ENCODE measurements at places on chromosomes 7 and 10. TPM values are rescaled to one million over a fixed set of nuclear protein-coding genes. Genes with fewer than 3 reads are reported as not detected.
A peak's percentile ranks its signal among the peaks of the same experiment; 100 is the strongest.

The DPYSL4 gene
- 2.2 TPM for total RNA-seq

The CNTNAP2 gene
- not detected for total RNA-seq

The MYOF gene
- total RNA-seq = 61.8 TPM

The SERPINE1 gene
- 5.7 TPM for total RNA-seq

GRCh38 chr7:106062521-106062931, 49.6 kb downstream of the SYPL1 start:
- no peaks in the 10 kb centered on the region for H3K27me3 ChIP-seq
- H3K4me1 ChIP-seq = peaks cover 65% of the 10 kb centered on the region
- no peak overlapping the region for H3K4me3 ChIP-seq
- DNase-seq = no peak
- no peaks in the 10 kb centered on the region for H3K36me3 ChIP-seq
- H3K27ac ChIP-seq = no peak overlapping the region

GRCh38 chr7:19117091-19117869, at the start of gene TWIST1:
TWIST1 (minus strand) TSS chr7:19117636; CDS start chr7:19117321, 315 bp downstream.
- peak within 1 kb of the TSS; percentile 57 for H3K4me3 ChIP-seq
- no peaks in the 10 kb centered on the region for H3K36me3 ChIP-seq
- peak; percentile 57 for DNase-seq

GRCh38 chr10:52066383-52066782, 247.7 kb upstream of the DKK1 start:
- H3K36me3 ChIP-seq = no peaks in the 10 kb centered on the region
- no peaks in the 10 kb centered on the region for H3K4me1 ChIP-seq
- DNase-seq = no peak
- no peak overlapping the region for H3K27ac ChIP-seq

DNA sequence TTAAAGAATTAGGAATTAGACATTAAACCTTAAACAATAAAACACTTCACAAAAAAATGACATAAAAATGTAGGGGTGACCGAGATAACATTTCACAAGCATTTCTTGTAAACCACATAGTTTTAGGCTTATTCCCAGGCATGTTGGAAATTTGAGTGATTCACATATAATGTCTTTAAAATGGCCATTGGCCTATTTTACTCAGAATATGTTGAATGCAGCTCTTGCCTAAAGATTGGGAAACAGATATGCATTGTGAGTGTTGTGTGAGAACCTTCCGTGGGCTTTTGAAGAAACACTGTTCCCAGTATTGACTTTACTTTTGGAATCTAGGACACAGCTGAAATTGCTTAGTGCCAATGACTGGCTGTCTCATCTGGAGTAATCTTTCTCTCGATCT, 79.6 kb downstream of the ARL5B start:
- H3K36me3 ChIP-seq = no peaks in the 10 kb centered on the region
- no peaks in the 10 kb centered on the region for H3K27me3 ChIP-seq
- H3K4me1 ChIP-seq = no peaks in the 10 kb centered on the region

- no peaks in the 10 kb centered on the region for H3K27me3 ChIP-seq
- DNase-seq = no peak
- H3K27ac ChIP-seq = no peak overlapping the region
- no peaks in the 10 kb centered on the region for H3K36me3 ChIP-seq
- H3K4me3 ChIP-seq = no peak overlapping the region
- no peaks in the 10 kb centered on the region for H3K4me1 ChIP-seq
These were observed 529.8 kb downstream of the GALNT17 start for GRCh38 chr7:71661671-71662224.

- H3K27me3 ChIP-seq = no peaks in the 10 kb centered on the region
- H3K4me3 ChIP-seq = no peak overlapping the region
- no peaks in the 10 kb centered on the region for H3K36me3 ChIP-seq
- no peak for DNase-seq
- no peaks in the 10 kb centered on the region for H3K4me1 ChIP-seq
These were observed 22.4 kb upstream of the GARS1 start for GRCh38 chr7:30572212-30572841.

DNA sequence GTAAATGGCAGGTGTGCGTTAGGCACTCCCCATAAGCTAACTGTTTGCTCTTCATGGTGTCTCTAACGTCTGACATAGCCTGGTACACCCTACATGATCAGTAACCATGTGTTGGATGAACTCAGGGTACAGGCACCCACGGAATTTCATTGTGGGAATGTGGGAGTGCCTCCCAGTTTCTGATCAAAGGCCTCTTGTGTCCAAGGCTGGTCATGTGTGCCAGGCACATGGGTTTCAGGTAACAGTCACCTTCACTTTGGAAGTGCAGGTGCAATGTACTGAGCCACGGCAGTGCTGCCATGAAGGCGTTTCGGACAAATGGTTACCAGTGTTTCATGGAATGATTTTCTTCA, 298.3 kb downstream of the DNAJB6 start:
- DNase-seq = no peak
- no peaks in the 10 kb centered on the region for H3K4me1 ChIP-seq
- no peaks in the 10 kb centered on the region for H3K36me3 ChIP-seq
- H3K27me3 ChIP-seq = no peaks in the 10 kb centered on the region

GRCh38 chr10:82922046-82922445, 1047.1 kb downstream of the NRG3 start:
- no peak for DNase-seq
- H3K4me1 ChIP-seq = no peaks in the 10 kb centered on the region
- H3K27me3 ChIP-seq = no peaks in the 10 kb centered on the region
- H3K27ac ChIP-seq = no peak overlapping the region
- no peaks in the 10 kb centered on the region for H3K36me3 ChIP-seq

- H3K27ac ChIP-seq = no peak overlapping the region
- no peak for DNase-seq
- H3K36me3 ChIP-seq = peaks cover 96% of the 10 kb centered on the region
- H3K4me3 ChIP-seq = no peak overlapping the region
These were observed 20.6 kb downstream of the RRP12 start for GRCh38 chr10:97380516-97380915.

DNA sequence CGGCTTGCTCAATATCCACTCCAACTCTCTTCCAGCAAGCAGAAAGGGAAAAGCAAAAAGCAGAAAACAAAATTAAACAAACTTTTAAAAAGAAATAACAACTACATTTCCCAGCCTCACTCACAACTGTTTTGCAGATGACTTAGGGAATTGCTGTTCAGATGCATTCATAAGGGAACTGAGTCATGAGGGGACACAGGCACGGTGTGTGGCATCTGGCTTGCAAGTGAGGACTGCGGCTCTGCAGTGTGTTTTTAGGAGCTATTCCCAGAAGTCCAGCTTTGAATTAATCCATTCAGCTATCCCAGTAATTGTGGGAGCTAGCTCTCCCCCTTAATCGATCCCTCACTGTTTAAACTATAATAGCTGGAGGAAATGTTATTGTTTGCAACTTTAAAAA, 30.3 kb downstream of the PTN start:
- no peaks in the 10 kb centered on the region for H3K4me1 ChIP-seq
- no peak overlapping the region for H3K27ac ChIP-seq
- no peaks in the 10 kb centered on the region for H3K36me3 ChIP-seq
- no peaks in the 10 kb centered on the region for H3K27me3 ChIP-seq
- no peak for DNase-seq

DNA sequence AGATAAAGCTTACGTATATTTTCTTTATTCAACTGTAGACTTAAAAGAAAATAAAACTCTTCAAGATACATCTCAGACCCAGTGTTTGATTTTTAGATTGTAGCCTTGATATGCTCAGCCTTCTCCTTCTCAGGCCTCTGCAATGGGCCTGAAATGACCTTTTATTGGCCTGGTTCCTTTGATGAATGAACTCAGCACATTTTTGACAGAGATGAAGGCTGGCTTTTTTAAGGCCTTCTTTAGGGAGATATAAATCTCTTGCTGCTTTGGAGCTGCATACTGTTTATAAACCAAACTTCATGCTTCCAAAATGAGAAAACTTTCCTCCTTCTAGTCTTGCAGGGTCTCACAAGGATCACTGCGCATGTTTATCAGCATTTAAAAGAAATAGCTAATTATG, 1049.8 kb downstream of the LRMDA start:
- DNase-seq = no peak
- H3K27me3 ChIP-seq = no peaks in the 10 kb centered on the region
- no peak overlapping the region for H3K4me3 ChIP-seq

DNA sequence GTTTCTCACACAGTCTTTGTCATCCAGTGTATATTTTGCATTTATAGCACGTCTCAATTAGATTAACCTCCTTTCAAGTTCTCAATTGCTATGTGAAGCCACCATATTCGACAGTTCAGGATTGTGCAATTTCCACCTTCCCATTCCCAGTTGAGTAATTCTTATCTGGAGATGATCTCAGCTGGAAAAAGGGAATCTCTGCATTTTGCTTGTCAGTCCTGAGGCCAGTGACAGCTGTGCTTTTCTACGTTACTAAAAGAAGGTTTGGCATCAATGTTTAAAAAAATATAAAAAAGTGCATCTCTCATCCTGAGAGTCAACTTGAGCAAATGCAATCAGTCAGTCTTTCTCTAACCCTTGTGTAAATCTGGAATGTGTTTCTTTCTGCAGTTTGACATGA, 247.7 kb downstream of the PRKG1 start:
- no peak overlapping the region for H3K27ac ChIP-seq
- DNase-seq = no peak
- no peaks in the 10 kb centered on the region for H3K27me3 ChIP-seq
- no peak overlapping the region for H3K4me3 ChIP-seq
- H3K36me3 ChIP-seq = no peaks in the 10 kb centered on the region

DNA sequence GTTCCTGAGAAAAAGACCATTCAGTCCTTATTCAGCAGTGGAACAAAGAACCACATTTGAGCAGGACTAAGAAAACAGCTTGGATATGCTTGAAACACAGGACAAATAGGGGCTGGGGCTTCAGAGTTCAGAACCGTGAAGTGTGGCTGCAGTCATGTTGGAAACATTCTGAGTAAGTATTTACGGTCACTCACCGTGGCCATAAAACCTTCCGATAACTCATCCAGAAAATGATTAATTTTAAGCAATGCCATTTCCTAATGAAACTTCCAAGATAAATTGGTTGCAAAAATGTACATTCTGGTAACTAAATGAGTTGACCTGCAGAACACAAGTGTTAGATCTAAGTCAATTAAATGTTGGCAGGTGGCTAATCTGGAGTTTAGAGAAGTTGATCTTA, 279.2 kb downstream of the CXCL12 start:
- no peaks in the 10 kb centered on the region for H3K36me3 ChIP-seq
- H3K27me3 ChIP-seq = no peaks in the 10 kb centered on the region
- no peak overlapping the region for H3K27ac ChIP-seq
- H3K4me1 ChIP-seq = no peaks in the 10 kb centered on the region
- no peak overlapping the region for H3K4me3 ChIP-seq

GRCh38 chr7:135109562-135109961, 38.3 kb upstream of the TMEM140 start:
- no peak overlapping the region for H3K4me3 ChIP-seq
- DNase-seq = no peak
- no peak overlapping the region for H3K27ac ChIP-seq
- H3K36me3 ChIP-seq = peaks cover 26% of the 10 kb centered on the region
- H3K4me1 ChIP-seq = no peaks in the 10 kb centered on the region

GRCh38 chr10:104307576-104308438, 30.5 kb downstream of the ITPRIP start:
- H3K36me3 ChIP-seq = peaks cover 4% of the 10 kb centered on the region
- H3K4me3 ChIP-seq = no peak overlapping the region
- no peak for DNase-seq
- peak overlapping the region; percentile 64 for H3K27ac ChIP-seq

DNA sequence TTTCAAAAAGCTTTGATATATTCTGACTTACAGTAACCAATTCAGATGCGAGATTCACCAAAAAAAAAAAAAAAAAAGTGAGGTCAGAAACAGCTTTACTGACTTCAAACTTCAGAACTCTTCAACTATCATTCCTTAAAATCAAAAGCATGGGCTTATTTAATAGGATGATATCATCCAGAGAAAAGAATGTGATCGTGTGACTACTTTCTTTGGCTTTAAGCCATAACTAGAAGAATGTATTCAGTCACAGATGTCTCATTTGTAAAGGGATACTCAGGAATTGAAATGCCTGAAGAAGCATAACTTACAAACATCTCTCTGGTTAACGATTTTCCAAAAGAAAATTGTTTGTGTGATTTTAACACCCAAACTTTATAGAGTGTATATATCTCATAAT, 11.5 kb downstream of the TPK1 start:
- no peak for DNase-seq
- no peaks in the 10 kb centered on the region for H3K27me3 ChIP-seq
- H3K36me3 ChIP-seq = no peaks in the 10 kb centered on the region
- H3K4me3 ChIP-seq = no peak overlapping the region

DNA sequence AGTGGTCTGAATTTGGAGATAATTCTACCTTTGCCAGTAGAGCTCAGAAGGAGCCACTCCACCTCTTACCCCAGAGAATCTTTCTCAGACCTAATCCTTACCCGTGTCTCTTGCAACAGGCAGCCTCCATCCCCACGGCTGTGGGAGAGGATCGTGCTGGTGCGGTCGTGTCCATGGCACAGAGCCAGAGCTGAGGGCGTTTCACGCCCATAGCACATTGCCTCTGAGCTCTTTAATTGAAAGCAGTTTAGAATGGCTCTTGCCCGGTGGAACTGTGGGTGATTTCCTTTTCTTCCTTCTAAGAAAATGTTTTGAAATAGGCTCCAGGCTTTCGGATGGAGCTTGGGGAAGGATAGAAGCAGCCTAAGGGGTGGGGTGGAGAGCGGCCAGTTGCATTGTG, 41.5 kb downstream of the PRF1 start:
- H3K27ac ChIP-seq = no peak overlapping the region
- no peak overlapping the region for H3K4me3 ChIP-seq
- no peaks in the 10 kb centered on the region for H3K36me3 ChIP-seq
- H3K27me3 ChIP-seq = no peaks in the 10 kb centered on the region
- H3K4me1 ChIP-seq = no peaks in the 10 kb centered on the region

- no peaks in the 10 kb centered on the region for H3K27me3 ChIP-seq
- H3K4me1 ChIP-seq = peaks cover 6% of the 10 kb centered on the region
- H3K4me3 ChIP-seq = no peak overlapping the region
- no peak for DNase-seq
- no peak overlapping the region for H3K27ac ChIP-seq
- no peaks in the 10 kb centered on the region for H3K36me3 ChIP-seq
These were observed 8.0 kb upstream of the SP8 start for GRCh38 chr7:20794676-20795075.

DNA sequence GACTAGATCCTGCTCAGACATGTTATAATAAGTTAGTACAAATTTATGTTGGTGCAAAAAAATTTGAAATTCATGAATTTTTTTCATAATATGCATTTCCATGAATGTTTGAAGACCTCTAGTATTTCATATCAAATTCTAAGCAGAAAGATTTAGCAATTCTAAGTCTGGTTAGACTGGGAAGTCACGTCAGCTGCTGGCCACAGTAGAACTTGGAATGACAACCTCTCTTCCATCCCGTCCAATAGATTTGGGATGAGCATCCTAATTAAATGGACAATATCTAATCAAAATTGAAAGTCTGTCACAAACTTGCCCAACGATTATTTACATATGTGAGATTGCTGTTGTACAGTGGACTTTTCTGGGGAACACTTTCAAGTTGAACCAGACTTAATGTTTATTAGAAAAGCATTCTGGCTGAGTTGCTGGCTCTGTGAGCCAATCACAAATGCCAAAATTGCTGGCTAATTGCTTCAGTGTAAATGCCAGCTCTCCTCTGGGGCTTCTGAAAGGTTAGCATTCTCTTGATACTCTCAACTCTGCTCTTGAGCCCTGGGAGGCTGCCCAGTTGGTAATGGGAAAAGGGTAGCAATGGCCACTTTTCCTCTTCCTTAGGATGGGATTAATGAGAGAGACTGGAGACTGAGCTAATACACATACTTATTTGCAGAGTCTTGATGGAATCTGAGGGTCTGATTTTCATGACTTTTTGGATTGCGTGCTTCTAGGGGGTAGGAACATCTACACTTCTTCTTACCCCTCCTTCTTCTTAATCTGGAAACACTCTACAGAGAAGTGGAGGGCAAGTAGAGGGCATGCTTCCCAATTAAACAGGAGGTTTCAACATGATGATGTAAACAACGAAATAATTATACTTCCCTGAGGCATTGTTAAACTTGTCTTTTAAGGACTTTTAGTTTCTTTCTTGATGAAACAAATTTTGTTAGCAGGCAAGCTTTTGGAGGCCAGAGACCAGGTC, 253.5 kb downstream of the BAMBI start:
- H3K4me1 ChIP-seq = peaks cover 4% of the 10 kb centered on the region
- no peak overlapping the region for H3K27ac ChIP-seq
- no peak for DNase-seq
- H3K4me3 ChIP-seq = no peak overlapping the region
